ENCODE measurements at places on chromosomes 16 and 17. TPM values are rescaled to one million over a fixed set of nuclear protein-coding genes. Genes with fewer than 3 reads are reported as not detected.

DNA sequence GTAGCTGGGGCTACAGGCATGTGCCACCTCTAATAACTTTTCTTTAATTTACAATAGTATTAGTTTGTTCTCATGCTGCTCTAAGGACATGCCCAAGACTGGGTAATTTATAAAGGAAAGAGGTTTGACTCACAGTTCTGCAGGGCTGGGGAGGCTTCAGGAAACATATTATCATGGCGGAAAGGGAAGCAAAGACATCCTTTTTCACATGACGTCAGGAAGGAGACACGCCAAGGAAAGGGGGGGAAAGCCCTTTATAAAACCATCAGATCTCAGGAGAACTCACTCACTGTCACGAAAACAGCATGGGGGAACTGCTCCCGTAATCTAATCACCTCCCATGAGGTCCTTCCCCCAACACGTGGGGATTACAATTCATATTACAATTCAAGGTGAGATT is 18.3 kb downstream of the IL4R start:
- DNase-seq: no peak

GRCh38 chr17:39118674-39119419 is 32.6 kb downstream of the PLXDC1 start:
- no peak for DNase-seq

- peak; percentile 80 for DNase-seq
Measured at GRCh38 chr17:43021741-43022512, at the start of gene VAT1. Gene VAT1, minus strand, starts transcription at chr17:43022385. Its CDS starts 63 bp downstream, at chr17:43022322.

- no peak for DNase-seq
Measured at GRCh38 chr17:72494566-72494965, 373.7 kb downstream of the SOX9 start.

Gene ZG16
- 0.09 TPM for polyA plus RNA-seq

Gene CCDC200
- polyA plus RNA-seq: 16.0 TPM

Gene EPN3
- polyA plus RNA-seq: 7.4 TPM

Gene TBKBP1
- 32.4 TPM for polyA plus RNA-seq

Data from right lung (tissue), 10 donors.